ENCODE measurements at places on chromosomes 6 and 20.

DNA sequence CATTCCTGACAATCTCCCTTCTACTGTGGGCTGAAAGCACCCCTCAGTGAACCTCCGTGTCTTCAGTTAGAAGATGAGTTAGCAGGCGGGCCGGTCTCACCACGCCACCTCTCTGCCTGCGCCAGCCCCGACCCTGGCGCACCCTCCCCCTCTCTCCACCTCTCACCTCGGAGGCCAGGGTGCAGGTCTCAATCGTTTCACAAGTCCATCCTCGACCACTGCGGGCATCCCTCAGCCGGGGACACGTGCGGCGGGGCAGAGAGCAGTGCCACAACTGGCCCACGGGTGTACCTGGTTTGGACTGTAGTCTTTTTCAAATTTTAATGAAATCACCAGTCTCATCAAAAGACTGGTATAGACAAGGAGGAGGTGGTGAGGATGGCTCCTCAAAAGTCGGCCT is 34.4 kb downstream of the NFATC2 start:
- no peak for DNase-seq

DNA sequence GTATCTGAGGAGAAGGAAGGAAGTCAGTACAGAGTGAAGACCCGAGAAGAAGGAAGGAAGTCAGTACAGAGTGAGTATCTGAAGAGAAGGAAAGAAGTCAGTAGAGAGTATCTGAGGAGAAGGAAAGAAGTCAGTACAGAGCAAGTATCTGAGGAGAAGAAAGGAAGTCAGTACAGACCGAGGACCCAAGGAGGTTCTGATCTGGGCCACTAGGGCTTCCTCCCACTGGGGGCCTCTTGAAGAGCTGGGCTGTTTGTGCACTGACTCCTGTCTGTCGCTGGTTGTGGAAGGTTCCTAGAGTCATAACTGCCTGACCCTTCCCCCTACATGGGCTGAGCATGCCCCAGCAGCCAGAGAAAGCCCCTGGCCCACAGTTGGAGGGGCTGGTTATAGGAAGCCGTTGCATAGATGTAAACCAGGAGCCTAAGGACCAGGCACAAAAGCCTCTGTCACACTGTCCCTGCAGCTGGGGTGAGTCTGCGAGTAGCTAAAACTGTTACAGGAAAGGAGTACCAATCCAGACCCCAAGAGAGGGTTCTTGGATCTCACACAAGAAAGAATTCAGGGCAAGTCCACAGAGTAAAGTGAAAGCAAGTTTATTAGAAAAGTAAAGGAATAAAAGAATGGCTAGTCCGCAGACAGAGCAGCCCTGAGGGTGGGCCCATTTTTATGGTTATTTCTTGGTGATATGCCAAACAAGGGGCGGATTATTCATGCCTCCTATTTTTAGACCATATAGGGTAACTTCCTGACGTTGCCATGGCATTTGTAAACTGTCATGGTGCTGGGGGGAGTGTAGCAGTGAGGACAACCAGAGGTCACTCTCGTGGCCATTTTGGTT is 395.9 kb downstream of the PREX1 start:
- DNase-seq: no peak

GRCh38 chr20:51955756-51956155 is 153.4 kb upstream of the SALL4 start:
- no peak for DNase-seq

DNA sequence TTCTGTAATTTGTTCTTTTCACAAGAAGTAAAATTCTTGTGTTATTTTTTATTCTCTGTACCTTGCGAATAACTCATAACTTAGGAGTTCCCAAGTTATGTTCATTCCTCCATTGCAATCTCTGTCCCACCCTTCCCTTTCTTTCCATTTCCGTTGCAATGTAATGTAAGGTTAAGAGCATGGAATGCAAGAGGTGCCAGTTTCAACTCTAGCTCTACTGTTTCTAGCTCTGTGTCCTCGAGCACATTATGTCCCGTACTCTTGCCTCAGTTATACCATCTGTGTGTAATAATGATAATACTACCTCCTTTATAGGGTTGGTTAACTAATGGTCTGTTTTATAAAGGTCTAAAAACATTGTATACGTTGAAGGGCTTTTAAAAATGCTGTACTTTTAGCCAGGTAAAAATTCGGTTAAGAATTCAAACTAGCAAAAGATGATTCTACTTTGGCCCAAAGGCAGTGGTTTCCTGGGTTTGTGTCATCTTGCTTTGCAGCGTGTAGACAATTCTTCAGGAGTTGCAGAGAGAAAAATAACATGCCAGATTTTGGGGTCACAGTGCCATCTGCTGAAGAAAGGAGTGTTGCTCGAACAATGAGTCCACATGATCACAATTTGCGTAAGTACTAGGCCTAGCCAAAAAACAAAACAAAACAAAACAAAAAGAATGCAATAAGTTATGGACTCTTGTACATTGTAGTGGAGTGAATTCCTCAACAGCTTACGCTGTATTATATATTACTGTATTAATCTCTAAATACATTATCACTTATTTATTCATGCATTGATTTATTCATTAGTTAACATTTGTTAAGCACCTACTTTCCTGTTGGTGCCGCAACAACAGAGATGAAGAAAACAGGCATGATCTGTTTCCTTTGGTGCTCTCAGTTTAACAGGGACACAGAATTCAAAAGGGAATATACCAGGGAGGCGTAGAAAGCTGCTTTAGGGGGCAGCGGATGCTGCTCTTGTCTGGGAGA is 10.0 kb upstream of the PFDN4 start:
- DNase-seq: no peak

- no peak for DNase-seq
Measured at GRCh38 chr20:19361790-19362189, 149.3 kb downstream of the SLC24A3 start.

DNA sequence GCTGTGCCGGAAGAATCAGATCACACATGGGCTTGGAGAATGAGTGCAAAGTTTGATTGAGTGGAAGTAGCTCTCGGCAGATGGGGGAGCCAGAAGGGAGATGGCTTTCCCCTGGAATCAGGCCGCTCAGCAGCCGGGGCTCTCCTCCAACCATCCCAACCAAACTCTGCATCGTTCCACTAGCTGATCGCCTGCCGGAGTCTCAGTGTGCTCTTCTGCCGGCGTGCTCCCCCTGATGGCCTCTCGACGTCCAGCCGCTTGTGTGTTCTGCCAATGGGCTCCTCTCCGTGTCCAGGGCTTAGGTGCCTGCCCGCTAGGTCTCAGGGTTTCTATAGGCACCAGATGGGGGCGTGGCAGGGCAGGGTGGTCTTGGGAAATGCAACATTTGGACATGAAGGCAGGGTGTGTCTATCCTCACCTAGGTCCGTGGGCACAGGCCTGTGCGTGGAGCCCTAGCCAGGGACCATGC is 4.9 kb upstream of the BIRC7 start:
- peak; percentile 78 for DNase-seq

GRCh38 chr20:32697608-32698007 is 23.9 kb upstream of the C20orf203 start:
- no peak for DNase-seq

GRCh38 chr20:1127840-1128239 is 9.4 kb downstream of the PSMF1 start:
- DNase-seq: no peak

GRCh38 chr6:139008117-139008516 is 20.1 kb upstream of the REPS1 start:
- no peak for DNase-seq

DNA sequence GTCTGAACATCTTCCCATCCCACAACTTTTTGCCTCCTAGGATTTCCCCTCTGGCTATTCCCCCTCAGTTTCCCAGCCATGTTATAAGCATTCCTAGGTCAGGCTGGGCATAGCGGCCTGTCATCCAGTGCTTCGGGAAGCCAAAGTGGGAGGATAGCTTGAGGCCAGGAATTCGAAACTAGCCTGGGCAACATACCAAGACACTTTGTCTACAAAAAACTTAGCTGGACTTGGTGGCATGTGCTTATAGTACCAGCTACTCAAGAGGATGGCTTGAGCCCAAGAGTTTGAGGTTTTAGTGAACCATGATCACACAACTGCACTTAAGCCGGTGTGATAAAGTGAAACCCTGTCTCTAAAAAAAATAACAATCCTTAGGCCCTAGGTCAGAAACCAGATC is 447.4 kb downstream of the KIF16B start:
- DNase-seq: no peak

DNA sequence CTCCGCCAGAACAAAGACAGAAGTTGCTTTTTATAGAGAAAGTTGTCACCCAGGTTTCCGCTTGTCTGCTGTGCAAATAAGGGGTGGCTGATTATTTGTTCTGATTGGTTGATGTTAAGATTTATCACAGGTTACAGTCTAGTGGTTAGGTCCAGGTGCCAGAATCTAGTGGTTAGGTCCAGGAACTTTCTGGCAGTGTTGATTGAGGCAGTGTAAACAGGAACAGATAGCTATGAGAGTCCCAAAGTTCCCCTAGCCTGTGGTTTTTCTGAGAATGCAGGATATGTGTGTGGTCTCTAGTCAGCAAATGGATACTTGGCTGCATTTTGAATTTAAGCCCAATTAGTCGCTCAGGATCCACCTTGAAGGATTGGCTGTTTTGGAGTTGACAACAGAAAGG is 148.0 kb downstream of the TMEM200A start:
- DNase-seq: no peak

- no peak for DNase-seq
Measured at GRCh38 chr6:129183187-129183591, 300.3 kb downstream of the LAMA2 start.

GRCh38 chr6:70412252-70413113 is 825 bp upstream of the FAM135A start:
- no peak for DNase-seq

- DNase-seq: no peak
Measured at GRCh38 chr6:43639984-43640800, 4.6 kb downstream of the MAD2L1BP start.

- no peak for DNase-seq
Measured at GRCh38 chr6:143098054-143098671, 37.5 kb downstream of the AIG1 start.

GRCh38 chr20:37137547-37137946 is 41.6 kb upstream of the RPN2 start:
- no peak for DNase-seq

DNA sequence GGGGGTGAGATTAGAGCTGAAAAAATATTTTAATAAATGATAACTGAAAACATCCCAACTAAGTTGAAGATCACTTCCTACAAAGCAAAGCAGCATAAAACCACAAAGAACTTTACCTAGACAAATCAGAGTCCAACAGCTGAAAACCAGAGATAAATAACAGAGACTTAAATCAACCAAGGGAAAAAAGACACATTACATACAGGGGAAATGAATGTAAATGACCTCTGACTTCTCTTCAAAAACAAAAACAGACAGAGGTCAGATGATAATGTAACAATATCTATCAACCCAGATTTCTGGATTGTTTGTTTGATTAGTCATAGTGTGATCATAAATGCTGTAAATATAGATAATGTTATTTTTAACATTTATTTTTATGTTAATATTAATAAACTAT is 782.8 kb downstream of the TFAP2A start:
- DNase-seq: no peak

DNA sequence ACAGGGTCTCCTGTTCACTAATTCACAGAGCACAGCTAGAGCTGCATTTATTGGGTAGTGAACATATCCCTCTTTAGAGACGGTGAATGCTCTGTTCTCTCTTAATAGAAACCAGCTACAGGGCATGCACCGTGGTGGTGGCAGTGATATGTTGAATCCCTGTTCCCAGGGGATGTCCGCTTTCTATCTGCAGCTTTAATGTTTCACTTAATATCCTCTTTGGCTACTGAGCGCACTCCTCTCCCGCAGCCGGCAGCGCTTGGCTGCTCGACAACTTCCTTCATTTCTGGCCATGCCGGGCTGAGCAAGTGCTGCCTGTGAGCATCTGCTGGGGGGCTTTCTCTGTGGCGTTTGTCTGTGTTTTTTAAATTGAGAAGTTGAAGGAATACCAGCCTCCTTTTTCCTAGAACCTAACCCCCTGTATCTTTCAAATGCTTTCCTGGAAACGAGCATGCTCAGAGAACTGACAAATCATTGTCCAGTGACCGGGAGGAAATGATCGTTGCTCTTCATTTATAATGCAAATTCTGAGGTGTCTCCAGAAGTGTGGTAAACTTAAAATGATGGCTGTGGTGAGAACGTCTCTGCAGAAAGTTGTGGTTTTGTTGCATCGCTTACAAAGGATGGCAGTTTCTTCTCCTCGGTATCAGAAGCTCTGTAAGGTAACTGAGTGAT is 297.9 kb downstream of the UTRN start:
- DNase-seq: peak; percentile 66

DNA sequence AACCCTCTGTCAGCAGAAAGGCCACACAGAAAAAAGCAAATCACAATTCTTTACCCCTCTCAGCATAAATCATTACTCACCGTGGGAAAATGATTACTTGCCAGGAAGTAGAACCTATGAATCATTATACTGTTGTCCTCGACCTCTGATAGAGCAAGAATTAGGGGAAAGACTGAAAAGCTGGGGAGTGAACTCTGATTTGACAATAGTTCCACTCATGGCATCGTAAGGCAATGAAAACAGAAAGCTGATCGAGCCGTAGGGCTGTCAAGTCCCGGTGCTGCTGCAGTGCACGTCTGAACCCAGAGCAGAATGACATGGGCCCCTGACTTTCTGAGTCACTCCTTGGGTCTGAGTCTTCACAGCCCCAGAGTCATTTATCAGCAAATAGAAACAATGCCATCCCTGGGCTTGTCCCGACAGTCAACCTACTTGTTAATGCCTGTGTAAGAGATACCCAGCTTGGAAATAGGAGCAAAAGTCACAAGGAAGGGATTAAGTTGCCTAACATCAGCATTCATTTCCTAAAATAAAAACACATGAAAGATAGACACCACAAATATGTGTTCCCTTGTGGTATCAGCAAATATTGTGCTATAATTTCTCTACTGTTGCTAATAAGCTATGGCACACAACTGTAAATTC is 224.8 kb upstream of the MARCKS start:
- DNase-seq: no peak

- no peak for DNase-seq
Measured at GRCh38 chr6:137092018-137092417, 47.3 kb upstream of the IL20RA start.

GRCh38 chr6:2575236-2575635 is 175.5 kb downstream of the MYLK4 start:
- DNase-seq: no peak

DNA sequence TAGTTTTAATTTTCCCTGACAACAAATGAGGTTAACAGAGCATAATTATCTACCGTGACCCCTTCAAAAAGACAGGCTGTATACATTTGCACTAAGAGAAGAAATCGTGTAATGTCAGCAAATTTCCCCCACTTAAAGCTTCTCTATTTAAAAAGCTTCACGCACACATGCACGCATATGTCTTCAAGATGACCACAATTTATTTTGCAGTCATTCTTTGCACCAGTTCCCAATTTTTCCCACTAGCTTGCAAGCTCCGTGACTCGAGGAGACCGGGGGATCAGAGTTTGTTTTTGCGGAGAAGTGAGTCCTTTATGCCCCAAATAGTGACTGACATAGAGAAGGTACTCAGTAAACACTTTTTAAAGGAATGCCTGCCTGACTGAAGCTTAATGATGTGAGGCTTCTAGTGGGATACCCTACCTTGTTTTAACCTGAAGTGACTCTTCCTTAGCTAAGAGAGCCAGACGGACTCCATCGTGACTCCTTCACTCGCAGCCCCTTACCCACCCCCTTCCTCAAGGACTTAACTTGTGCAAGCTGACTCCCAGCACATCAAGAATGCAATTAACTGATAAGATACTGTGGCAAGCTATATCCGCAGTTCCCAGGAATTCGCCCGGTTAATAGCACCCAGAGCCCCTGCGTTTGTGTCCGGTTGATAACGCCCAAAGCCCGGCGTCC is 9.3 kb upstream of the NQO2 start:
- peak; percentile 74 for DNase-seq

GRCh38 chr6:123316733-123317323 is 319.9 kb downstream of the TRDN start:
- no peak for DNase-seq
